ENCODE measurements at places on chromosomes 1 and 21.

- H3K4me1 ChIP-seq, result peaks cover 11% of the 10 kb centered on the region
- H3K4me3 ChIP-seq, result no peak overlapping the region
- DNase-seq, result no peak
- no peak overlapping the region for H3K27ac ChIP-seq
- H3K27me3 ChIP-seq, result no peaks in the 10 kb centered on the region
- H3K36me3 ChIP-seq, result no peaks in the 10 kb centered on the region
These were observed 54.6 kb upstream of the PRKACB start for GRCh38 chr1:84089465-84089864.

DNA sequence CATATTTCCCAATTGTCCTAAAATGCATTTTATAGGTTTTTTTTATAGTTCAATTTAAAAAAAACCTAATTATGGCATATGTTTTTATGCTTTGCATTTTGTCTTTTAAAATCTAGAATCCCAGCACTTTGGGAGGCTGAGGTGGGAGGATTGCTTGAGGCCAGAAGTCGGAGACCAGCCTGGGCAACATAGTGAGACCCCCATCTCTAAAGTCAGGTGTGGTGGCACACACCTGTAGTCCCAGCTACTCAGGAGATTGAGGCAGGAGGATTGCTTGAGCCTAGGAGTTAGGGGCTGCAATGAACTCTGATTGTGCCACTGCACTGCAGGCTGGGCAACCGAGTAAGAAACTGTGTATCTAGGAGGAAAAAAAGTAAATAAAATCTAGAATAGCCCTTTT is 137.2 kb upstream of the POU3F1 start:
- no peak overlapping the region for H3K27ac ChIP-seq
- H3K4me1 ChIP-seq, result no peaks in the 10 kb centered on the region
- H3K27me3 ChIP-seq, result no peaks in the 10 kb centered on the region
- H3K36me3 ChIP-seq, result no peaks in the 10 kb centered on the region
- DNase-seq, result no peak

DNA sequence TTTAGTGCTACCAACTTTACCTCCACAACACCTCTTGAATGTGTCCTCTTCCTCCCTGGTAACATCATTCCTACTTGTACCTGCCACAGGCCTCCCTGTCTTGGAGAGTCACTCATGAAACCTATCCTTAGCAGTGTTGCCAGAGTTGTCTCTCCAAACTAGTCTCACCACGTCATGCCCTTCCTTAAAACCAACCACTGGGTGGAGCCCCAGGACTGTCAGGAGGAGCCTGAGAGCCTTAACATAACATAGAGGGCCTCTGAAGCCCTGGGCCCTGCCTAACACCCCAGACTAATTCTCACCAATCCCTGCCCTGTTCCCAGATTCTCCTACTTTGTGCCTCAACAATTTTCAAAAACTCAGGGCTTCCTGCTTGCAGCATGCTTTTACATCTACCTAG is 65.3 kb downstream of the ZNF697 start:
- H3K27ac ChIP-seq, result no peak overlapping the region
- no peaks in the 10 kb centered on the region for H3K4me1 ChIP-seq
- no peak overlapping the region for H3K4me3 ChIP-seq
- no peaks in the 10 kb centered on the region for H3K36me3 ChIP-seq

GRCh38 chr21:37075214-37075770 is 2.2 kb downstream of the TTC3 start:
- no peaks in the 10 kb centered on the region for H3K36me3 ChIP-seq
- no peak overlapping the region for H3K4me3 ChIP-seq
- no peak for DNase-seq

- peak overlapping the region; percentile 64 for H3K4me3 ChIP-seq
- no peak for DNase-seq
- no peaks in the 10 kb centered on the region for H3K36me3 ChIP-seq
- peak overlapping the region; percentile 83 for H3K27ac ChIP-seq
- H3K4me1 ChIP-seq, result peaks cover 29% of the 10 kb centered on the region
These were observed 406 bp downstream of the NME7 start for GRCh38 chr1:169367096-169367685.

GRCh38 chr1:6104631-6105030 is 58.9 kb downstream of the KCNAB2 start:
- no peaks in the 10 kb centered on the region for H3K36me3 ChIP-seq
- no peak overlapping the region for H3K4me3 ChIP-seq
- no peaks in the 10 kb centered on the region for H3K27me3 ChIP-seq

DNA sequence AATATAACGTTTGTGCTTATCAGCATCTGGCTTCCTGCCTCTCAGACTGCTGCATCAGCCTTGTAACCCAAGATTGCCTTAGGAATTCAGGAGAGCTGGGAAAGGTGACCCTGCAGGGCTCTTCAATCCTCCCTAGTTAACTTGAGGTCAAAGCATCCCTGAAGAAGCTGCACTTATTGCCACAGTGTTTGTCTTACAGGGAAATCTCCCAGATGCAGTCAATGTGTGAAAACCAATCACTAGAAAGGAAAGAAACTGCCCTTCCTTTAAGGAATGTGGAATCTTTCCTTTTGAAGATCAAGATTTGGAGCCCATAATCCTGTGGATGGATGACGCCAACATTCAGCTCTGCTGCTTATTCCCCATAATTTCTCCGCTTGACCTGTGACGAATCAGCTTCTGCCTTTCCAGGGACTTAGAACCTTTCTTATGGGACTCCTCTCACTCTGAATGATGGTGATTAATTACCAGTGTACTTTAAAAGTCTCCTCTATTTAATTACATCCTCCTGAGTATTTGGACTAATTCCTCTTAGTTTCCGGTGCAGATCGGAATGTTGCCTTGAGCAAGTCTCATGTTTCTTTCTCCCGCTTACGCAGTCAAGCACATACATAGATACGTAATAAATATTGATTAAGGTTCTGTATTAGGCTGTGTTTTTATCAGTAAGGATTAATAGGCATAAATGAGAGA is 14.4 kb downstream of the ADAMTS5 start:
- no peaks in the 10 kb centered on the region for H3K4me1 ChIP-seq
- H3K36me3 ChIP-seq, result no peaks in the 10 kb centered on the region
- H3K27ac ChIP-seq, result no peak overlapping the region
- H3K4me3 ChIP-seq, result no peak overlapping the region

- no peak overlapping the region for H3K4me3 ChIP-seq
- no peaks in the 10 kb centered on the region for H3K36me3 ChIP-seq
- no peak overlapping the region for H3K27ac ChIP-seq
These were observed 22.7 kb upstream of the GNG12 start for GRCh38 chr1:67855961-67856360.

GRCh38 chr1:25126562-25126961 is 105.7 kb downstream of the SYF2 start:
- H3K4me1 ChIP-seq, result no peaks in the 10 kb centered on the region
- DNase-seq, result no peak
- no peak overlapping the region for H3K27ac ChIP-seq
- no peaks in the 10 kb centered on the region for H3K36me3 ChIP-seq

- no peak for DNase-seq
- no peaks in the 10 kb centered on the region for H3K27me3 ChIP-seq
- no peaks in the 10 kb centered on the region for H3K36me3 ChIP-seq
- peaks cover 26% of the 10 kb centered on the region for H3K4me1 ChIP-seq
- no peak overlapping the region for H3K27ac ChIP-seq
These were observed 45.8 kb downstream of the ARHGEF11 start for GRCh38 chr1:156999596-157000320.

GRCh38 chr1:31380181-31380580 is 7.3 kb upstream of the FABP3 start:
- H3K4me3 ChIP-seq, result no peak overlapping the region
- no peaks in the 10 kb centered on the region for H3K36me3 ChIP-seq
- no peak overlapping the region for H3K27ac ChIP-seq
- no peak for DNase-seq
- H3K27me3 ChIP-seq, result no peaks in the 10 kb centered on the region
- peaks cover under 1% of the 10 kb centered on the region for H3K4me1 ChIP-seq

GRCh38 chr1:162551969-162552683 is 9.4 kb upstream of the UAP1 start:
- H3K4me3 ChIP-seq, result no peak overlapping the region
- H3K4me1 ChIP-seq, result peaks cover 8% of the 10 kb centered on the region
- DNase-seq, result no peak
- H3K27ac ChIP-seq, result peak overlapping the region; percentile 56
- H3K36me3 ChIP-seq, result no peaks in the 10 kb centered on the region

- no peak for DNase-seq
- no peak overlapping the region for H3K27ac ChIP-seq
These were observed 146.6 kb downstream of the VPS13D start for GRCh38 chr1:12376236-12377045.

- H3K36me3 ChIP-seq, result no peaks in the 10 kb centered on the region
- no peaks in the 10 kb centered on the region for H3K27me3 ChIP-seq
- H3K4me3 ChIP-seq, result no peak overlapping the region
These were observed 177.3 kb downstream of the KCTD3 start for GRCh38 chr1:215744419-215744818.

- H3K4me1 ChIP-seq, result no peaks in the 10 kb centered on the region
- no peak overlapping the region for H3K27ac ChIP-seq
- no peak overlapping the region for H3K4me3 ChIP-seq
- H3K27me3 ChIP-seq, result no peaks in the 10 kb centered on the region
- DNase-seq, result no peak
These were observed 2.6 kb downstream of the MGST3 start for GRCh38 chr1:165633614-165634013.

- H3K27me3 ChIP-seq, result no peaks in the 10 kb centered on the region
- no peak overlapping the region for H3K4me3 ChIP-seq
- no peaks in the 10 kb centered on the region for H3K4me1 ChIP-seq
- DNase-seq, result no peak
These were observed 24.9 kb downstream of the SUSD4 start for GRCh38 chr1:223338811-223339746.

- no peaks in the 10 kb centered on the region for H3K27me3 ChIP-seq
- H3K36me3 ChIP-seq, result no peaks in the 10 kb centered on the region
- DNase-seq, result no peak
- H3K4me1 ChIP-seq, result no peaks in the 10 kb centered on the region
These were observed 76.3 kb downstream of the LRRC53 start for GRCh38 chr1:74436078-74436477.

DNA sequence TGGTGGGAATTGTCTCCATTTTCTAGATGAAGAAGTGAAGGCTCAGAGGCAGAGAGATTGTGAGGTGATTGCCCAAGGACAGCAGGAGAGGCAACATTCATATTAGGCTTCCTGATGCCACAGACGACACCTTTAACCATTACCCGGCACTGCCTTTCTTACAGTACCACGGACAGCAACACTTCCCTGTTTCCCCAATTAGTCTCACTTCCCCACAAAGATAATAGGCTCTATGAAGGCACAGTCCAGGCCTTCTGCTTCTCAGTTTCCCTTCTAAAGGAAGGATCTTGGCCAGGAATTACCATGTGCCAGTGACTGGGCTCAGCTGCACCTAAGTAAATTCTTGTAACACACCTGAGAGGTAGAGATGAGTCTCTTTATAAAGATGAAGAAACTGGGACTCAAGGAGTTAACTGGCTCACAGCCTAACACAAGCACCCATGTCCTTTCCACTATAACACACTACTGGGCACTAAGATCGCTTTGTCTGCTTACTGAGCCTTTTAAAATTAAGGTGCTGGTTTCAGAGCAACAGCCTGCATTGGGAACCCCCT is 9.6 kb downstream of the IGSF9 start:
- no peak for DNase-seq
- no peak overlapping the region for H3K27ac ChIP-seq
- H3K36me3 ChIP-seq, result no peaks in the 10 kb centered on the region
- no peaks in the 10 kb centered on the region for H3K4me1 ChIP-seq
- no peak overlapping the region for H3K4me3 ChIP-seq

Data from sigmoid colon (tissue), 7 donors.